ENCODE measurements at places on chromosomes 2 and 18.

- DNase-seq = no peak
Measured at GRCh38 chr2:200486529-200486928, 23.3 kb downstream of the KCTD18 start.

DNA sequence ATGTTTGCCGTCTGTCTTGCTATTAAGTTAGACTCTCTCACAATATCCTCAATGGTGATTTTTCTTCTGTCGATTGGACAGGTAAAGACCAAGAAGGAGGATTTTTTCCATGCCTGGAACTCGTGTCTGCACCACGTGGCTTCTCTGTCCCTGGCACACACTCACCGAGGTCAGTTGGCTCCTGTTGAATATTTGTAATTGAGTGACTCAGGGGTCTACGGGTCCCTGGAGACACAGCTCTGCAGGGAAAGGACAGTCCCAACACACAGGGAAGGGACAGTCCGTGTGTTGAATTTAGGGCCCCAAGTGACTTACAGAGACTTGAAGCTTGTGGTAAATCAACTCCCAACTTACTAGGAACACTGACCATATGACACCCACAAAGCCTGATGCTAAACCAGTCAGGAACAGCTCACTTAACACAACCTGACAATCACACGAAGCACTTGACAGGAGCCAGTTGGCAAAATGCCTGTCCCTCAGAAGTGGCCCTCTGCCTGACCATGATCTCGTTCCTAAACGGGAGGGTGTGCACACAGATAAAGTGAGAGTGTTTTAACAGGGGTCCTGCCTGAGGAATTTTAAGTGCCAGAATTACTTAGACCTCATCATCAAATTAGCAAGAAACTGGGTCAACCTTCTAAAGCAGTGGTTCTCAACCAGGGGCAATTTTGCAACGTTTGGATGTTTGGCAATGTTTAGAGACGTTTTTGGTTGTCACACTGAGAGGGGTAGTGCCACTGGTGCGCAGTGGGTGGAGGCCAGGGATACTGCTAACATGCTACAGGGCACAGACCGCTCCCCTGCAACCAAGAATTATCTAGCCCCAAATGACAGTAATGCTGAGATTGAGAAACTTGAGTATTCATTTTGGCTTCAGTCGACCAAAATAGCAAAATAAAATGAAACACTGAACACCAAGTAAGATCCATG, 88.9 kb upstream of the BCL2L11 start:
- no peak for DNase-seq

DNA sequence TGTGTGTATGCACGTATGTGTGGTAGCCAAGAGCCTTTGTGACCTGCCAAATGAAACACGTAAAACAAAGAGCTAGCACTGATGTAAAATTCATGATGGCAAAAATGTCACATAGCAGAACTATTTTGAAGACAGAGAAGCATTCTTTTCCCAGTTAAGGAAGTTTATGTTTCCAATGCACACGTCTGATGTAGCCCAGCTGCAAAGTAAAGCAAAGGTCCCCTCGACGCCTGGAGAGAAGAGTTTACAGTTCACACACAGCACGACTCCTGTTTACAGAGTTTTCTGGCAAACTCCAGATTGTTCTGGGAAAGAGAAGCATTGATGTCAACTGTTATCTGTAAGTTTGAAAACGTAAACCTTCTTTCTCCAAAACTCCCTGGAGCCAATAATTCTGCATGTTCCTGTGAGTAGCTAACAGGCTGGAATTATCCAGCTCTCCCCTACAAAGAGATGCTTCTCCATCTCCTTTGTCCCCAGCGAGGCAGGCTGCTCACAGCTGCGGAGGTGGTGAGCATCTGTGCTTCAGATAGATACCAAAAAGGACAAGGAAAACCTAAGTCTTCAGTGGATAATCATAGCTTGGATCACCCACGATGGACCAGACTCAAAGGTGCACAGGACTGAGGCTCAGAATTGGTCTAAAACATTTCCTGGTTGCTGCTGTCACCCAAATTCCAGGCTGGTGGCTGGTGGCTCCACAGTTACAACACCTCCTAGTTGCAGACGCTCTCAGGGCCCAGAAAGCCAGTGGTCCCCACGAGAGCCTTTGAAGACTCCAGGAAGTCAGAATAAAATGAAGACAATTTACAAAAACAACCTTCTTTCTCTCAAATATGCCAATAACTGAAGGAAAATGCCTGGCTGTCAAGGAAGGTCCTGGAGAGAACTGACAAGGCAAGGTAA, 87.4 kb downstream of the COL6A3 start:
- no peak for DNase-seq

GRCh38 chr2:187554011-187554703, at the start of gene TFPI:
TSS of gene TFPI (minus strand) at chr2:187554435. CDS start at chr2:187503768, 50,667 bp downstream.
- no peak for DNase-seq

DNA sequence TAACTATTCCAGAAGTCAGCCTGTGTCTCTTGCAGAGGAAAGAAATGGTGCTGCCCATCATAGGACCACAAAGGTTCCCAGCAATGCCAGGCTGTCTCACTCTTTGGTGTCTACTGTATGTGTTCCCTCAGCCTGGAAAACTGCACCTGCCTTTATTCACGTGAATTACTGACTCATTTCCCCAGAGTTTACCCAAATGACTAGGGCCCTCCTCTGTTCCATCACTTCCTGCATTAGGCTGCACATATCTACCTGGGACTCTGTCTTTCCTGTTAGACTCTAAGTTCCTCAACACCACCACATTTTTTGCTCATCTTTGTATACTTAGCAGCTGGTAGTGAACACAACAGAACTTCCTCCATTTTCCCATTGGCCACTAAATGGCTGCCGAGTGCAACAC, 188.3 kb downstream of the FHOD3 start:
- no peak for DNase-seq

- DNase-seq = no peak
Measured at GRCh38 chr2:240436683-240437550, 1.5 kb downstream of the GPC1 start.

GRCh38 chr18:40473221-40474029, 1481.6 kb upstream of the PIK3C3 start:
- no peak for DNase-seq

Measured in CD4-positive, alpha-beta T cell treated with Interleukin-10 for 1 hour (primary cell).